Activated T-cell treated with anti-CD3 and anti-CD28 coated beads, Interleukin-2, amount 50 U/mL, for 4 hours (primary cell): ENCODE measurements at places on chromosomes 11 and 22. TPM values are rescaled to one million over a fixed set of nuclear protein-coding genes. Genes with fewer than 3 reads are reported as not detected.

The OR52E8 gene
- total RNA-seq: not detected

- no peak for DNase-seq
Measured at GRCh38 chr11:33063326-33063881, 24.0 kb downstream of the TCP11L1 start.

- no peak for DNase-seq
Measured at GRCh38 chr11:107044503-107044902, 26.2 kb upstream of the GUCY1A2 start.

- DNase-seq: no peak
Measured at GRCh38 chr11:70551351-70552166, 153.2 kb downstream of the CTTN start.

GRCh38 chr11:126716456-126717083, 284.0 kb downstream of the KIRREL3 start:
- DNase-seq: no peak

The NDUFS3 gene
- 164 TPM for total RNA-seq
